ENCODE measurements at places on chromosomes 16 and 17.
A peak's percentile ranks its signal among the peaks of the same experiment; 100 is the strongest.

DNA sequence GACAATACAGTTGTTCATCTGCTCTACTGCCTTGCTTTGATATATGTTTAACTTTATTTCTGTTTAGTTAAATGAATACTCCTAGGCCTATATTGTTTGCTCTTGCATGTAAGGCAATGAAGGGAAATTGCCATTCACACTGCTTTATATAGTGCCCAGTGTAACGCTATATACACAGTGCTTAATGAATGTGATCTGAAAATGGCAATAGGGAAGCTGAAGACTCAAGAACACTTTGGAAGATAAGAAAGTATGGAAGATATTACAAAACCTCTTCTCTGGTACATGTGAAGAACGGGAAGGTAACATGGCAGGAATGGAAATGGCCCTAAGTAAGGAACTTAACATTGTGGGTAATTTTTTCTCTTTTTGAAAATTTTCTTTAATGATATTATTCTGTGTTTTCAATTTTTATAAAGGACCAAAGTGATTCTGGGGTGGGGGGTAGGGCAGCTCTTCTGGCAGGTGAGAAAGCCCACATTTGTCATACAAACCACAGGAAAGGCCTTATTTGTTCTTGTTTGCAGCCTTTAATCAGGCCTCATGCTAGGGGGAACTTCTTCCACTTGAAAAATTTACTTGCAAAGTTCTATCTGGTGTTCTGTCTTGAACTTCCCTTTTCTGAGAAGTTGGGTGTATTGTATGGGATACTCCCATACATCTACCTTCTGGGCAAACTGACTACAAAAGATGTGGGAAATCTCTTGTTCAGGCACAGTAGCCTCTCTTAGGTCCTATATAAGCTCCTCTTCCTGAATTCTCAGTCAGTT lies 100.8 kb upstream of the CORO6 start:
- DNase-seq, result no peak

DNA sequence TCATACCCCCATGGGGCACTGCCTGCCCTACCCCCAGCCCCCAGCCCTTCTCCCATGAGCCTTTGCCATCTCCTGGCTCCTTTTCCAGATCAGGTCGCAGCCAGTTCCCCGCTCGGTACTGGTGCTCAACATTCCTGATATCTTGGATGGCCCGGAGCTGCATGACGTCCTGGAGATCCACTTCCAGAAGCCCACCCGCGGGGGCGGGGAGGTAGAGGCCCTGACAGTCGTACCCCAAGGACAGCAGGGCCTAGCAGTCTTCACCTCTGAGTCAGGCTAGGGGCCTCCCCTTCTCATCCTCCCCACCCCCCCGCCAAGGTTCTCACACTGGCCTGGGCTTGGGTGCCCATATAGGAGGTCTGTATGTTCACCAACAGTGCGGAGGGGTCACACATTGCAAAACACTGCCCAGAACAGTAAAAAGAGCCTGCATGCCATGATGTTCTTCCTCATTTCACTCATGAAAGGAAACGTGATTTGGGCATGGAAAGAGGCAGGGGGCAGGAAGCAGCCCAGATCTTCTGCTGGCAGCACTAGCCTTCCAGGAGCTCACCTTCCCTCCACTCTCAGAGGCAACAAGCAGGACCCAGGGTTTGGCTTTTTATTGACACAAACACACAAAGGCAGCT lies 7.5 kb downstream of the IFI35 start:
- DNase-seq, result no peak

DNA sequence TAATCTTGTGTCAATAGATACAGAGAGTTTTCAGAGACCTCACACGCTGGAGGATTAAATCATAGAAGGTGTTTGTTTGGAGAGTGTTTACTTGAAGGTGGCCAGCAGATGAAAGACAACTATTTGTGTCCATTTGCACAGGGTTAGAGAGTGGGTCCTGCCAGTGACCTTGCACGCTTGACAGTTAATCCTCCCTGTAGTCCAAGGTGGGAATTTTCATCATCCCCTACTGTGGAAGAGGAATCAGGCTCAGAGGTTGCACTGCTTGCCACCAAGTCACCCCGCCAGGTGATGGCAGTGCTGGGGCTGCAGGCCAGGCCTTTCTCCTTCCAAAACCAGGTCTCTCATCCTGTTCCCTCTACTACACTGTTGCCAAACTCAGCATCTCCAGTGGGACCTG lies 12.3 kb downstream of the CDH1 start:
- no peak for DNase-seq

DNA sequence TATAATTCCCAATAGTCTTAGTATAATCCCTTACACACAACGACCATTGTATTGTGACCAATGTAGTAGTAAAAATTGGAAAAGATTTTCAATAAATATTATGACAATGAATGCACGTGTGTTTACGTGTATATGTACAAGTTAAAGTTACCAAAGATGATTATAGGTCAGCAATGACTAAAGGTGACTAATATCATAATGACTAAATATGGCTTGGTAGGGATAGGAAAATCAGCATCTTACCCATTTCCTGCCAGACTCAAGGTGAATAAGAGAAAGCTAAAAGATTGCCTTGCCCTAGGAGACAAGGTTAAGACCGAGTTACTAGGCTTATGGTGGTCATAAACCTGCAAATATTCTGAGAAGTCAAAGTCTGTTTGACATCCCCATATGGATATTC lies 34.4 kb downstream of the CPD start:
- DNase-seq, result no peak

- no peak for DNase-seq
Measured at GRCh38 chr16:51951668-51952298, 595.2 kb downstream of the TOX3 start.

GRCh38 chr17:17763734-17764133 lies 73.1 kb downstream of the SREBF1 start:
- DNase-seq, result no peak

GRCh38 chr17:6164996-6165395 lies 94.8 kb downstream of the WSCD1 start:
- DNase-seq, result no peak

GRCh38 chr17:64630309-64631223 lies 31.5 kb downstream of the SMURF2 start:
- no peak for DNase-seq

- no peak for DNase-seq
Measured at GRCh38 chr16:53743149-53743566, 39.2 kb downstream of the FTO start.

GRCh38 chr17:42803074-42803883 lies 4.6 kb downstream of the CNTD1 start:
- no peak for DNase-seq

DNA sequence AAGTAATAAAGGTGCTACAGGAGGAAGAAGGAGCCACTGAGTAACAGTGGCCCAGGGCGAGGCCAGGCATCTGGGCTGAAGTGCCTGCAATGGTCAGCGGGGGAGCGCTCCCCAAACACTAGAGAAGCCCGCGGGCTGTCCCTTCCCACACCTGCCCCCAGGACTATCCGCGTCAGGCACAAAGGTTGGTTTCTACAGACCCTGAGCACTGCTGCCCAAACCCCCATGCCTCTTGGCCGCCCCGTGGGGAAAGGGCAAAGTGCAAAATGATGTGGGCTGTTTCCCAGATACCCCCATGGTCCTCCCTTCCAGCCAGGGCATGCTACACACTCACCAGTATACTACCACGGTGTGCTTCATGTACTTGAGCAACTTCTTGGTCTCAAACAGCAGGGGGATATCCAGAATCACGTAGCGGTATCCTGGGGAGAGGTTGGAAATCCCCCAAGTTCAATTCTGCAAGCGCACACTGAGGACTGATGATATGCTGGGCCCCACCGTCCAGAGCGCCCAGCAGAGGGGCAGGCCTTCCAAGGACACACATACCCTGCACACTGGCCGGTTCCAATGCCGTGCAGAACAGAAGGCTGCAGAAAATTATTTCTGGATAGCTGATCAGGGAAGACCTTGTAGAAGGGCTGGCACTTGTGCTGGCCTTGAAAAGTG lies 21.5 kb downstream of the DCAKD start:
- DNase-seq, result no peak

- DNase-seq, result no peak
Measured at GRCh38 chr17:31559584-31560501, 168.4 kb downstream of the RAB11FIP4 start.

DNA sequence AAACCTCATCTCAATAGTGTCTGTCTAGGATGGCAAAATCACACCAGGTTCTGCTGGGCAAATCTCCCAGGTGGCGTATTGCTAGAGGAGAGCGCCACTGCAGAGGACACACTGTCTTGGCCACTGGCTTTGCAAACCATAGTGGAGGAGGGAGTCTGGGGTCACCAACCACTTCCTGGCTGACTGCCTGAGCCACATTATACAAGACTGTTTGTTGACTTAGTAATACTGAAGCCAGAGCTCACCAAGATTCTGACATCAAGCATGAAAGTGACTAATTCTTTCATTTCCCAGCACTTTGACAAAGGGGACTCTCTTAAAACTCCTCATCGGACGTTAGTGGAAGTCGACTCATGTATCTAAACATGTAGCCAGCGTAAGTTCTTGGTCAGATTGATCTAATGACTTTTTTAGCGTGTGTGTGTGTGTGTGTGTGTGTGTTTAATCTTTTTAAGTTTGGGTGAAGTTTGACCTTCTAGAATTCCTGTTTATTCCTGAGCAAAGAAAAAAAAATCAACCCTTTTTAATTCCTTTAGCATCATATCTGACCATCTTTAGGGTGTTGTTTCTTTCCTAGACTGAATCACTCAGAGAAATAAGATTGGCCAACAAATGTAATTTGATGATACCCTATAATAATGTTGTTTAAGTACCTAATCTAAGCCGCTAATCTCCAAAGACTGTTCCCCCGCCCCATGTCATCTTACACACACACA lies 13.7 kb downstream of the PITPNC1 start:
- DNase-seq, result peak; percentile 94

- DNase-seq, result peak; percentile 67
Measured at GRCh38 chr16:75379911-75380847, 53.1 kb downstream of the CFDP1 start.

GRCh38 chr17:8506145-8506544 lies 70.5 kb downstream of the NDEL1 start:
- DNase-seq, result no peak
